RCC 7860 (cell line): ENCODE measurements at places on chromosomes 1 and 21.

DNA sequence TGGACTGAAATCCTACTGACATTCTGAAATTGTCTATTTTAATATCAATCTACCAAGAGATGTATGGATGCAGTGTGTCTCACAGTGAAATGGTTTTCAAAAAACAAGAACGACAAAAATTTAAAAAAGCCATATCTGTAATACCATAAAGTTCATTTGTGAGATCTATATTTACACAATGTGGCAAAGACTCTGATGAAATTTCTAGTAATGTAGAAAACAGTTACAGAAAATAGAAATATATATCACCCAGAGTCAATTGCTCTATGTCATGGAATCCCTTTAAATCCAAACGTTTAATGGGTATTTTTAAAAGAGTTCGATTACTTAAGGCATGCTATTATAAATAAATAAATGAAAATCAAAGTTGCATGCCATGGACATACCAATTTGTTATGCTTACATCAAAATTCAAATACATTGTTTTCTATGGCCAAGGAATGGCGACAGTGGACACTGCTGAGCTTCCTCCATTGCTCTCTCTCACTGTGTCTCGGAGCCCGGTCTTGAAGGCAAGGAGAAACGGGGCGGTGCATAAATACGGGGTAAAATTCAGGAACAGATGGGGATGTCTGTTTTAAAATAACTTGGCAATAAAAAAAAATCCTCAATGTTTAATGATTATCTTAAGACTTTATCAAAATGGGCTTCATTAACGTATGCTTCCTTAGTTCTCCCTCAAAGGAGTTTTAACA lies 37.0 kb upstream of the SAMSN1 start:
- no peak for DNase-seq

DNA sequence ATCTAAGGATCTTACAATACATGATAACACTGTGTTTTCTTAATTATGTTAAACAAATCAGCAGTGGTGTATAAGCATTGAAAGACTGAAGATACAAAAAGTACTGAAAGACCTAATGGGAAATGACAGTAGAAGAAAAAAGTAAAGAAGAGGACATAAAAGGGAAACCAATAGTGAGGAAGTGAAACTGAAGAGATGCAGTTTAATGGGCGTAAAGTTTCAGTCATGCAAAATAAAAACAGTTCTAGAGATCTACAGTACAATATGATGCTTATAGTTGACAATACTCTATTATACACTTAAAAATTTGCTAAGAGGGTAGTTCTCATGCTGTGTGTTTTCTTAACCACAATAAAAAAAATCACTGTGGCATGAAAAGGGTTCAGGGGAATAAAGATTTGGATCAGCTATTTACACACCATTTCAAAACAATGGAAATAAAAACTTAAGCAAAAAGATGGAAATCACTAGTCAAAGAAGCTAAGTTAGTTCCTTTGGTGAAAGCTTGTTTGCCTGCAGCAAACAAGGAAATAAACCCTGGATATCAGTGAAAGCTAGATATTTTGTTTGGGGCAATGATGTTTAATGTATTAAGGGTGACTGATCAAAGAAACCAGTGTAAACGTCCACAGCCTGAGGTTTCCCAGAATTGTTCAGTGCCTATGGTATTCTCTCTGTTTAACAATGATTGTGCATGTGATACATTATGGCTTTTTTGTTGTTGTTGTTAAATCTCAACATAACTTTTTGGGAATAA lies 1160.8 kb upstream of the ADGRL2 start:
- DNase-seq, result no peak

GRCh38 chr1:198203434-198203833 lies 46.6 kb downstream of the NEK7 start:
- no peak for DNase-seq

GRCh38 chr1:12554521-12555305 lies 63.3 kb downstream of the DHRS3 start:
- DNase-seq, result no peak

- DNase-seq, result no peak
These were observed 448.8 kb upstream of the BEND5 start for GRCh38 chr1:49225464-49225863.

- DNase-seq, result no peak
These were observed 13.8 kb downstream of the LMNA start for GRCh38 chr1:156128308-156128653.

- no peak for DNase-seq
These were observed 14.9 kb downstream of the RSPH1 start for GRCh38 chr21:42481169-42481568.

- peak; percentile 23 for DNase-seq
These were observed 3.5 kb upstream of the KRTAP27-1 start for GRCh38 chr21:30340714-30341573.

GRCh38 chr1:160997323-160998038 lies 23.5 kb downstream of the F11R start:
- DNase-seq, result no peak

- no peak for DNase-seq
These were observed 28.5 kb downstream of the ETNK2 start for GRCh38 chr1:204123376-204123775.

DNA sequence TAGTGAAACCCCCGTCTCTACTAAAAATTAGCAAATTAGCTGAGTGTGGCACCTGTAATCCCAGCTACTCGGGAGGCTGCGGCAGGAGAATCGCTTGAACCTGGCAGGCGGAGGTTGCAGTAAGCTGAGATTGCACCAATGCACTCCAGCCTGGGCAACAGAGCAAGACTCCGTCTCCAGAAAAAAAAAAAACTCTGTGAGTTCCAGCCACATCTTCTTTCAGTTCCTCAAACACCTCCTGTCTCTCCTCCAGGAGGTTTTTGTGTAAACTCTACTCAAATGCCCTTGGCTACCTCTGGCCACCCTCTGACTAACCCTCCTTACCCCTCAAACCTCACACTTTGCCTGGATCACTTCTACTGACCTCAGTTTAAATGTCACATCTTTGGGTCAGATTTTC lies 38.1 kb downstream of the RCSD1 start:
- DNase-seq, result no peak

GRCh38 chr1:143653429-143653802 lies 318.4 kb downstream of the FAM72C start:
- DNase-seq, result no peak

GRCh38 chr21:45870851-45871615 lies 110.5 kb upstream of the COL6A1 start:
- no peak for DNase-seq

DNA sequence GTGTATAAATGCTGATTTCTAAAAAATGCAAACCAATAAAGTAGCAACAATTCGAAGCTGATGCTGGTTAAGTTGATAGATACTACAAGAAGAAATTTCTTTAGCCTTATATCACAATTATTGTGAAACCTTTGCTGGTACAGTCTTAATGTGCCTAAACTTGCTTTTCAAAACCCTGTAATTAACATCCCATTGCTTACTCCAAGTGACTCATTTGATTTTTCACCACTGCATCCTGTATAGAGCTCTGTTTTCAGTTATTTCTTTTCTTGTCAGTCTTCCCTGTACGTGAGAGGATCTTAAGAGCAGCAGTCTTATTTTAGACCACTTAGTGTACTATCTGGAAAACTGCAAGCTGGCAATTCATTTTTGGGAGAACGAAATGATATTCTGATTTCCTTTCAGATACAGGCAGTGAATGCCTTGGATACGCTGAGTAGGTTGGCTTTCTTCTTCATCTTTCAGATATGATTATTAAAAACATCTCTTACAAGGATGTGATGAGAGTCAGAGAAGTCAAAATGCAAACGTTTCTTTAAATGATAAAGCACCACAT lies 210.3 kb downstream of the KCTD3 start:
- no peak for DNase-seq

- DNase-seq, result no peak
These were observed 46.0 kb upstream of the A3GALT2 start for GRCh38 chr1:33366762-33367484.

DNA sequence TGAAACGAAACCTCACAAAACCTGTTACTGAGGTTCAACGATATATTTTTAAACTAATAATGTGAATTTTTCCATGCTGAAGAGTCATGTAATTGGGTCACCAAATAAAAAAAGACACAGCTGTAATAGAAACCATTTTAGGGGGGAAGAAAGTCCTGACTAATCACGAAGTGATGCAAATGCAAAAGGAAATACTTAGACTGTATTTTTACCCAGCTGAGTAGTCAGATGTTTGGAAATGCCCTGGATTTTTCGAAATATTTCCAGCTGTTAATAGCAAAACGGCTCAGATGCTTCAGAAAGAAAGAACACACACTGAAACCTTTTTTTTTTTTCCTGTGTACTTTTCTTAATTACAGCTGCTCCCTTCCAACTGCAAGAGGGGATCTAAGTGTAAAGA lies 210.3 kb downstream of the SETD4 start:
- no peak for DNase-seq

GRCh38 chr1:1000357-1001056 lies 610 bp upstream of the HES4 start:
- DNase-seq, result peak; percentile 81

DNA sequence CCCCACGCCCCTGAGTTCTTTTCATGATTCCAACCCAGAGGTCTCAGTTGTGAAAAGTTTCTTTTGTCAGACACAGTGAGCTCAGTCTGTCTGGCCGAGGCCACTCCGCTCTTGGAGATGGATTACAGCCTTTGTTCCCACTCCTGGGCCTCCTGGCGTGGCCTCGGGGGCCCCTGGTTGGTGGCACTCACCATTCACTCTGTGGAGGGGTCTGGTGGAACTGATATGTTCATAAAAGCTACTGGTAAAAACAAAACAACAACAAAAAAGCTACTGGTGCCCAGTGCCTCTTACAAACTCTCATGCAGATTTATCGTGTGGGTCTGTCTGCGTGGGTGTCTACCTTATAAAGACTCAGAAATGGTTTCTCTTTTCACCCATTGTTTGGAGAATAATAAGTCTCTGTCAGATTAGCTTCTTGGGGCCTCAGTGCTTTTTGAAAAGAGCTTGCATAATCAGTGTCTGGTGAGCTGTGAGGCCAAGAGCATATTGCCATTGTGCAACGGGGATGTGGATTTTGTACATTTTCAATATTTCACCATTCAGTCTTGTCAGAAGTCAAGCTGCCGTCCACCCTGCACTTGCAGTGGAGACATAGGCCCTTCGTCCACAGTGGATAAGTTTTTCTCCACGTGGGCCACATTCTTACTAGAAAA lies 86.7 kb downstream of the GALNT2 start:
- DNase-seq, result no peak

GRCh38 chr1:67170751-67171573 lies 4.7 kb downstream of the IL23R start:
- DNase-seq, result no peak

DNA sequence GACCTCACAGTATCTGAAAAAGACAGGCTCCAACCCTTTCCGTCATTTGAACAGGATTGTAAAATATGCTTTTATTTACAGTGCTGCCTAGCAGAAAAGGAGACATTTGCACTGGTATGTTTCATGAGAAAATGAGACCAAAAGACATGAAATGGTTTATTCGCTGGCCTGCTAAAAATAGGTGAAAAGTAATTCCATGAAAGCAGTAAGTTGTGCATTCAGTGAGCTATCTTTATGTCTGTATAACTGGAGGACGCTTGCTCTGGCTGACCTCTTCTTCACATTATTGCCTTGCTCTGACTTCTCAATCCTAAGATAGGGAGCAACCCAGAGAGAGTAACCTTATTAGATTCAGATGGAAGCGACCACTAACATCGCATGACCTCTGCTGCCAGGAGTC lies 38.3 kb downstream of the ODF2L start:
- no peak for DNase-seq

GRCh38 chr1:172823534-172823933 lies 164.6 kb downstream of the FASLG start:
- peak; percentile 54 for DNase-seq

DNA sequence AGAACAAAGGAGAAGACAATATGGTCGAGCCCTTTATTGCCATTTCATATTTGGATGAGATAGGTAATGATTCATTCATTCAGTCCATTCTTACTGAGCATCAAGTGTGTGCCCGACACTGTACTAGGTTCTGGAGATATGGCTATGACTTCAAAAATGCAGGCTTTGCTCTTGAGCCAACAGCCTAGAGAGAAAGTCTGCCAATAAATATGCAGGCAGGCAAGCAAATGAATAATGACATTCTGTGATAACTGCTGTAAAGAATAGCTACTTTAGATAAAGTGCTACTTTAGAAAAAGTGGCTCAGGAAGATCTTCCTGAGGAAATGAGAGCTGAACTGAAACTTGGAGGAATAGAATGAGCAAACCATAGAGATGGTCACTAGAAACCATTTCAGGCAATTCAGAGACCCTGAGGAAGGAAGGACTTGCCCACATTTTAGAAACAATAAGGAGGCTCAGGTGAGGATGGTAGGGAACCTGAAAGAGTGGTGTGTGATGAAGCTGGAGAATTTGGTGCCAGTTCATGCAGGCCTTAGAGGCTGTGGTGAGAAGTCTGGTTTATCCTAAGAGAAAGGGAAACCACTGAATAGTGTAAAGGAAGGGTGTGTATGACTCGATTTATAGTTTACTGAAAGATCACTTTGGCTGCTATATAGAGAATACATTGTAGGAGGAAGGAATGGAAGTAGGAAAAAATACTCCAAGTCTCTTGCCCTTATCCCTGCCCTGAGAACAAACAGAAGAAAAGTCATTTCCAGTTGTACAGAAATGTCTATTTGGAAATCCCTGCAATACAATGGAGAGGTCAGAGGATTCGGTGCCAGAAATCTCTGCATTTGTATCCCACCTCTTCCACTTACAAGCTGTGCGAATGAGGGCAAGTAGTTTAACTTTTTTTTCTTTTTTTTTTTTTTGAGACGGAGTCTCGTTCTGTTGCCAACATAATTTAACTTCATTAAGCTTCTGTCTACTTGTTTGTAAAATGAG lies 167.9 kb downstream of the VPS13D start:
- no peak for DNase-seq

DNA sequence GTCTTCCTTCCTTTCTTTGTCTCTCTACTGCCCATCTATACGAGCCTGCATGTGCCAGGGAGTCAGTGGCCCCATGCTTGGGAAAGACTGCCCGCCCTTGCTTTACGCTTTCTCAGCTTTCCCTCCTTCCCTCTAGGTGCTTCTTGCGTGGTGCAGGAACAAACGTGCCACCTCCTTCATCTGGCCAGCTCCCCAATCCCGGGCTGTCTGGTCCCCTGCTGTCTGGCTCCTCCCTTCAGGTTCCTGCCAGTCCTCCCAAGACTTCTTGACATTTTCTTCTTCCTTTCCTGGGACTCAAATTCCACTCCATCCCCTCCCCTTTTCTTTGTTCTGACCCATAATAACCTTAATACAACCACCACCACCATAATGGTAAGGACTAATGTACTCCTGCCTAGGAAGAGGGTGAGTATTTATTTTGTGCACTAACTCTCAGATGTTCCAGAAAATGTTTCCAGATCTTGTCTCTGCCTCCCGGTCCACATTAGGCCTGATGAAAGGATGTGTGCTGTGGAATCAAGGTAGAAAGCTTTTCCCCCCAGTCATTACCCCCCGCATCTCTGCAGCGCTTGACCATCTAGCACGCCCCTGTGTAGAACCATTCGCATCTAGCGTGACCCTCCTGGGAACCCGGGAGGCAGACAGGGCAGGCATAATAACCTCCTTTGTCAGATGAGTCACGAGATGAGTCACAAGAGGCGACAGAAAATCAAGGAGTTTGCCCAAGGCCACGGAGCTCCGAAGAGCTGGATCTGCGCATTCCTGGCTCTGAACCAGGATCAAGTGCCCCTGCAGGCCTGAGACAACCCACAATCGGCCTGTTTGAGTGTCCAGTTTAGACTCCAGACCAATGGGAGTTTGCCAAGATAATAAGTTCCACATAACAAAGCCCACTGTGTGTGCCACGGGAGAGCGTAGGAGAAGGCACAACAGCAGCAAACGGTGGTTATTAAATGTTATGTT lies 60.1 kb upstream of the NEK2 start:
- DNase-seq, result peak; percentile 93
